Stimulated activated CD8-positive, alpha-beta memory T cell treated with anti-CD3 and anti-CD28 coated beads, Interleukin-7, amount 100 ng/mL, for 1 hour (primary cell): ENCODE measurements at places on chromosomes 7 and 10.

DNA sequence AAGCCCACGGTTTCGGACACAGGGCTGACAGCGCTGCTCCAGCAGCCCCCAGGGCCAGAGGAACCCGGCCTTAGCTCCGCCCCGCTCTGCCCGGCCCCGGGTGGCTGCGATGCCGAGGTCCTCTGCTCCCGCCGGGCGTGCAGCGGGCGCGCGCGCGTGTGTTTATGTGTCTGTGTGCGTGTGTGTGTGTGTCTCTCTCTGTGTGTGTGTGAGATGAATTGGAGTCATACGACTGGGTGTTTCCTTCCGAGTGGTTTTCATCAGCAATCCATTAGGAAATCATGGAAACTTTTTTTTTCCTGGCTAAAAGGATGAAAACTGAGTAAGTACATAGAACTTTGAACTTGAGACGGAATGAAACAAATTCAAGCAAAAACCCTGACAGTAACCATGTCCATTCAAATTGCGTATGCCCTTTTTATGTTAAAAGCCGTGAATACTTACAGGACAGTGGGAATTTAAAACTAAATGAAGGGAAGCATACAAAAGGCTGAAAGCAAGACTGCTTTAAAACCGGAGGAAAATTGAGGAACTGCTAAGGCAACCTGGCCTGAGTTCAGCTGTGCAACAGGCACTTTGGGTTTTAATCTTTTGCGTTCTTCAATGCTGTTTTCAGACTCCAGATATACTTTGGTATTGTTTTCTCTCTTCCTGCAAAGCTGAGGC, at the start of gene CPED1:
TSS of gene CPED1 (plus strand) at position 121 of the 666 bp plus-strand sequence. CDS start 911 bp downstream, outside the sequence.
- DNase-seq, result no peak

- no peak for DNase-seq
Observed at GRCh38 chr7:15554744-15555143, 7.1 kb downstream of the AGMO start.

DNA sequence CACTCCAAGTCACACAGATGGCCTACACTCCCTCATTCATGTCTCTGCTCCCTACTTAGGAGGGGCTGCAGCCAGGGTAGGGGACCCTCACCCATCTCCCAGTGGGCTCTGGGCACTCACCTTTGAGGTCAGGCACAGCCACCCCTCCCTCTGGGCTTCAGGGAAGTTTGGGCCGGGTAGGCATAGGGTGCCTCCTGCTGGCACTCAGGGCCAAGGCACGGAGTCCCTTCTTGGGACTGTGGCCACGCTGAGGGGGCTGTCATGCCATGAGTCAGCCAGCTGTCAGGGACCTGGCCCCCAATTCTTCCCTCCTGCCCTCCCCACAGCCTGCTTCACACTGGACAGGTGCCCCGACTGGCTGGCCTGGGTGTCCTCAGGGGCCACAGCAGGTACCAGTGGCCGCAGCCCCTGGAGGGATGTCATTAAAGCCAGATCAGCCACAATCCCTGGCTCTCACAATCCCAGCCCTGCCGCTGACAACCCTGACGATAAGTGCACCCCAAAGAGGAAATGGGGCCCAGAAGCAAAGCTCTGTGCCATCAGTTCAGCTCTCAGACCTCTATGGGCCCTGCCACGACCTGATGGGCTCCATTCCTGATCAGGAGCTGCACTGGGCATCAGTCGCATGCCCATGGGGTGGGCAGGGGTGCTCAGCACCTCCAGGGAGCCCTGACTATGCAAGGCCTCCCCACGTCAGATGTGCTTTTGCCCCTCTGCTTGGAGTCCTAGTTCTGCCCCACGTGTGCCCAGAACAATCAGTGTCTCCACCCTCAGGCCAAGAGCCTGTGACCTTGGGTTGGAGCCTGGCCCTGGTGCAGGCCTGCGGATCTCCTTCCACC, 34.1 kb upstream of the RET start:
- DNase-seq, result no peak

DNA sequence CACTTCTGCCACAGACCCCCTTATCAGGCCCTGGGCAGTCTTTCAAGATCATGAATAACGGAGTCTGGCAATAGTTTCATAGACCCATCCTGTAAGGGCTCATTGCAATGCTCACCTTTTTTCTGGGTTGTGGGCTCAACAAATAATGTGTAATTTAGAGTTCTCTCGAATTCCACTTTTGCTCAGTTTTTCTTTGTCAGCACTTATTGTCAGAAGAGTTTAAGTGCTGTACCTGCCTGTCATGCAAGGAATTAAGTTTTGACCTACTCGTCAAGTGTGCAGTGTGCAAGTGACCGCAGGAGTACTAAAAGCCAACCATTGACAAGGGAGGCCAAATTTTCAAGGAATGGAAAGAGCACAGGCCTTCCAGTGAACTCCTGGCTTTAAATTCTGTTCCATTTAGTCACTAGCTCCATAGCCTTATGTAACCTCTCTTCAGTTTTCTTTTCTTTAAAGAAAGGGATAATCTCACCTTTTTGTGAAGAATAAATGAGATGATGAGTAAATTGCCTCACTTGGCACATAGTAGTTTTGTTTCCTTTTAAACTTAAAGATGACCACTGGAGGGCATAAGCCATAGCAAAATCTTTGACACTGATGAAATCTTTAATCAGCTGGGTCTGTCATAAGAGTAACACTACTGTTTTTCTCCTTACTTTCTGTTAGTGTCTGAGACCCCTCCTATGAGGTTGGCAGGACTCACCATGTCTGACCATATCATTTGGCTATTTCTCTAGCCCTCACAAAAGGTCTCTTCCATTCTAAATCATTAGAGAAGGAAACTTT, 313.3 kb downstream of the TYW1 start:
- no peak for DNase-seq

DNA sequence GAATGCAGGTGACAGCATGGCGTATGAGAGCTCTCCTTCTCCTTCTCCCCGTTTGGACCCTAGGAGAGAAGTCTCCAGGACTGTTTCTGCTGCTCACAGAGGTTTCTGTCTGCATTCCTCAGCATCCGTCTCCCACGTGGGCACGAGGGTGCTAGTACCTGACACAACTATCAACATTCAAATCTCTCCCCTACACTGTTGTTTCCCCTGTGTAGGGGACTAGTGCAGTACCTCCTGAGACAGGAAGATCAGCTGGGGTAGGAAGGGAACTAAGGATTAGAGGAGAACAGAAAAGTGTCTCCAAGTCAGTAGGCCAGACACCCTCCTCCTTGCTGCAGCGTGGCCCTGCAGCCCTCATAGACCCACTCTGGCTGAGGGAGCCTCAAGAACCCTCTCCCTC, 29.0 kb downstream of the STOX1 start:
- no peak for DNase-seq

GRCh38 chr7:36303202-36304098, 86.2 kb upstream of the ANLN start:
- no peak for DNase-seq

- no peak for DNase-seq
Observed at GRCh38 chr7:132541656-132542055, 34.6 kb downstream of the PLXNA4 start.

DNA sequence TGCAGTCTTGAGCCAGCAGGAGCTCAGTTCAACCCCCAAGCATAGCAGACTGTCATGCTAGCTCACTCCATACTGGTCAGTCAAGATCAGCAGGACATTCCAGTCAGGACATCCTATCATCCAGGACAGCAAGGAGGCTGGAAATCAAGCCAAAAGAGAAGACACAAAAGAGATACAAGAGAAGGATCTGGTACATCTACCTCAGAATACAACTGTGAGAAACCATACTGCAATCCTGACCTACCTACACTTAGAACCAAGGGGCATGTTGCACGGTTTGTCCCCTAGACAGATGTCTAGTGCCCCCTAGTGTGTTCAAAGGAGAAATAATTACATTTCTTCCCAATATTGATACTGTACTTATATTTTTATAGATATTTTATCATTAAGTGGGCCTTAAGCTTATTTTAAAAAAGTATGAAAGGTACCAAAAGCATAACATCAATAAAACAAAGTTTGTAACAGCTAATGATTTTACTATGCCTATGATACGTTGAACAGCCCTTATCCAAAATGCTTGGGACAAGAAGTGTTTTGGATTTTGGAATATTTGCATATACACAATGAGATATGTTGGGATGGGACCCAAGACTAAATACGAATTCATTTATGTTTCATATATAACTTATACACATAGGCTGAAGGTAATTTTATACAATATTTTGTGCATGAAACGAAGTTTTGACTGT, 26.7 kb downstream of the ERCC6 start:
- DNase-seq, result no peak

DNA sequence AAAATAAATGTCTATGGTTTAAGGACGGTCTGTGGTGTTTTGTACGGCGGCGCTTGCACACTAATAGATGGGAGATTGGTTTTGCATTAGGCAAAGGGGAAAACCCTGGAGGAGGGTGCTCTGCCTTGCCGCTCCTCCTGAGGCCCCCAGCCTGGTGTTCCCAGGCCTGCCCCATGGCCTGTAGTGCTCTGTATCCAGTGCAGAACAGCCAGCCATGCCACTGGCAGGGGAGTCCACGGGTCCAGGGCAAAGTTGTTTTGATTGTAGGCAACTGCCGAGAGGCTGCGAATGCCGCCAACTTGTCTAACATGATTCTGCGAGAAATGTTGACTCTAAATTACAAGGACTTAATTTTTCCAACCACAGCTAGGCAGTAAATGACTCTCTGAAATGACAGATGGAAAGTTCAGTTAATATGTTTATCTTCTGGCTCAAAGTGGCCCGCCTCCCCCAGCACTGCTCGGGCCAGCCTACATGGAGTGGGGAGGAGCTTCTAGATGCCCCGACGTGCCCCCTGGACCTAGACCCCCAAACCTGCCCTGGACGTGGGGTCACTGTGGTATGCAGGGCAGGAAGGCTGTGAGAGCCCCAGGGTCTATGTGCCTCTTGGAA, 104.6 kb upstream of the GDF10 start:
- DNase-seq, result no peak

DNA sequence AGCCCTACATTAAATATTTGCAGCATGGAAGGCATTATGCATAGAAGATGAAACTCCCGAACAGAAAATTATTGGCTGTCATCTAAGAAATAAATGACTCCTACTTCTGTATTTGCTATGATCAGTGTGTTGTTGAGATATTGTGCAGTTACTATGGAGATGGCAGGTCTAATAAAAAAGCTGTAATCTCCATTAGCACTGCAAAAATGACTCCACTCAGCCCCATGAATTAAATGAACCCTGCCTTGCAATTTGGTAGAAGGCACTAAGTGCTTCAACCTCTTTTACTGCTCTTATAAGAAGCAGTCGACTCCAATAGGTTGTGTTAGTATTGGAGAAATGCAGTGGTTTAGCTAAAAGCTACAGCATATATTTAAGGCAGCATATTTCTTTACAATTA, 290.0 kb upstream of the PHYHIPL start:
- no peak for DNase-seq

DNA sequence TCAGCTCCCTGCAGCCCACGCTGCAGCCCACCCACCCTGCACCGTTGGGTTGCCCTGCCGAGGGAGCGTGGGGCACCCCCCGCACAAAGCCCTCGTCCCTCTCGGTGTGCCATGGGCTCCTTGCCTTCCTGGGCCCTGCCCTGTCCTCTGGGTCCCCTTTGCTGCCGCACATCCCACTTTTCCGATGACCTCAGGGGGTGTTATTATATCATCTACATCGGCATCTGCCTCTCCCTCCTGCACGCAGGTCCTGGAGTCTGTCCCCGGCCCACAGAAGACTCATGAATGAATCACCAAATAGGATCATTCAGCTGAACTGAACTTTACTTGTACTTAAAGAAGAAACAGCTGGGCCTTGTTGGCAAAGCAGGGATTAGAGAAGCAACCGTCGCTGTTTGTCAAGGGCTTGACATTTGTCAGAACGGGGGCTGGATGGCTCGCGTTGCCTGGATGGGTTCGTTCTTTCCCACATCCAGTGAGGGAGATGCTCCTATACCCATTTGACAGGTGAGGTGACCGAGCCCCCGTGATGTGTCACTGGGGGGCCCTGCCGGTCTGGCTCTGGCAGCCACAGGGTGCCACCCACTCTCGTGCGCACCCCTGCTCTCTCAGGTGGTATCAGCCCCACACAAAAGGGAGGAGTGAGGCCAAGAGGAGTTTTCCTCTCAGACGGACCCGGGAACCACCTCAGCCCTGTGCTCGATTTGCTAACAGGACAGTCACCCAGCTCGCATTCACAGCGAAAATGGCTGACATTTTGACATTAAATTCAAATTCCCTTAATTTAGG, 58.6 kb upstream of the EBF3 start:
- no peak for DNase-seq

DNA sequence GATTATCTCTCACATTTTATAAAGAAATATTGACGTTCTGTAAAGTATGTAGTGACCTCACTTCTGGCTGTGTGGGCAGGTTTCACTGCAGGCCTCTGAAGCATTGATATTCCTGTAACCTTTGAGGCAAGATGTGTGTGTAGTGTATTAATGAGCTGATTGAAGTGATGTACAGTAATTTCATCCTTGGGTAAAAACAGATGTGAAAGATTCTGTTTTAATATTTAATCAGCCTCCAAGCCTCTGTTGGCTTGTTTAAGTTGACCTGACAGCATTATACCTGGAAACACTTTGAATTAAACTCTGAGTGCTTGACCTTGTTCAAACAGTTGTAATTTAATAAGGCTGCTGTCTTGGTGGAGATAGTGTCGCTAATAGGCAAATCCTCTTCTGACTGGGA, 74.9 kb downstream of the KAT6B start:
- DNase-seq, result no peak

DNA sequence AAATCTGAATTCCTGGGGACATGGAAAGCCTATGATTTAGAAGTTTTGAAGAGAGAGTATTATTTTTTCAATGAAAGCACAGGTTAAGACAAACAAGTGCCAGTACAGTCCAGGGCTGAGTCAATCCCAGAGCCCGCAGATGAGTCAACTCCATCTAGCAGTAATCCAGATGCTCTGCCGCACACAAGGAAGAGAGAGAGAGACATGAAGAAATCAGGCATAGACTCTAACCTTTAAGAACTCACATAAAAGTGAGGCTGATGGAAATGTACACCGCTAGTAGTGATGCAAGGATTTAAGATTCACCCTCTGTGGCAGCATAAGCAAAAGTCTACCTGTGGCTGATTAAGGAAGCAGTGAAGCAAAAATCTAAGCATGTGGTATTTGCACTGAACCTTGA, 651.5 kb downstream of the TNS3 start:
- DNase-seq, result no peak

DNA sequence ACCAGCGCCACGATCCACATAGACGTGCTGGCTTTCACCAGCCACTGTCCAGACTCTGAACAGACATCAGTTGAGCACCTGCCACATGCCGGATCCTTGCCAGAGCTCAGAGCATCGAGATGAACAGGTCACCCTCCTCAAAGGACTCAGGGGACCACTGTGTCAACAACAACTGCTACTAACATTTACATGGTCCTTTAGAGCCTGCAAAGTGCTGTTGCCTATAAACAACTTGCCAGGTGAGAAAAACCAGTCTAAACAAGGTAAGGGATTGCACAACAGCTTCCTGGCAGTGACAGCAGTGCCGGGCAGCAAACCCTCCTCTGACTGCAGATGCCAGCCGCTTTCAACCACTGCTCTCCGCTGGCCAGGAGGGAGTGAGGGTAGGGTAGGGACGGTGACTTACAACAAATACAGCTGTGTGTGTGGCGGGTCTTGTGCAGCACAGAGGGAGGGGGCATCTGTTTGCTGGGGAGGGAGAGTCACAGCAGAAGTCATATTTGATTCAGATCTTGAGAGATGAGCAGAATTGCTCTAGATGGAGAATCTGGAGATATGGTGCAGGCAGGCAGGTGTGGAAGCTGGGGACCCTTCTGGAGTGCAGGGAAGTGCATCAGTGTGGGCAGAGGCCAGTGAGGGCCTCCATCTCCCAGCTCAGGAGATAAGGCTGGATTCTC, 32.8 kb upstream of the RHEB start:
- no peak for DNase-seq
